Central memory CD4-positive, alpha-beta T cell (primary cell): ENCODE measurements at places on chromosomes 5 and 9.

DNA sequence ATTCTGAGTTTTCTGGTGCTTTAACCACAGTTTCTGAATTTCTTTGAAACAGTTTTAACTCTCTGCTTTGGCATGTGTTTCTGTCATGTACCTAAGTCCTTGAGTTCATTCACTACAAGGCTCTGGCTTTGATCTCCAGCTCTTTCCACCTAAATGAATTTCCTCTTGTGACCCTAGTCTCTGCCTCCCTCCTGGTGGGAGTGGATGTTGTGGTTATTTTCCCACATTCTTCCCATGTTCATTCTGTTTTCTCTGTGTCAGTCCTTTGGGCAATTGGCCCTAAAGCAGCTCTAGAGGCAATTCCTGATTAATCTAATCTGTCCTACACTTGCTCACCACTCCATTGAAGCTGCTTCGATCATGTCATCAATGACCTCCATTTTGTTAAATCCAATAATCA, 28.4 kb upstream of the DPYSL3 start:
- no peak for DNase-seq

GRCh38 chr5:84870369-84870768, 485.7 kb upstream of the EDIL3 start:
- DNase-seq: no peak

DNA sequence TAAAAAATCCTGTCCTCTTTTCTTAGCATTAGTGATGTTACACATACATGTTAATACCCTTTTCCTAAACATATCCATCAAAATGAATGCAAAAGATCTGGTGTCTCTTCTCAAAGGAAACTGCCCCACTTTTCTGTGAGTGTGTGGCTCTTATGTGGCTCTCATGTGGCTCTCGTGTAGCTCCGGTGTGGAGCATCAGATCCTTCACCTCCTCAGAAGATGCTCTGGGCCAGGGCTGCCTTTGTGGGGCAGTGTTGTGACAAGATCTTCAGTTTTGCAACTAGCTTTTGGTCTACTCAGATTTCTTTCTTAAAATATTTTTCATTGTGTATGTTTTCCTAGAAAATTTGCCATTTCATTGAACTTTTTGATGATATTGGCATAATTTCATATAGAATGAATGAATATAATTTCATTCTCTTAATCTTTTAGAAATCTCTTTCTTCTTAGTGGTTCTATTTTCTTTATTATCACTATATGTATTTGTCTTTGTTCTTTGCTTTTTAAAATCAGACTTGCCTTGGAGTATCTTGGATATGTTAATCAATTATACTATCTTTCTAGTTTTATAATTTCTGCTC, 19.4 kb downstream of the GARNL3 start:
- peak; percentile 2 for DNase-seq

- no peak for DNase-seq
Observed at GRCh38 chr5:135890296-135890695, 5.3 kb downstream of the IL9 start.

GRCh38 chr9:124213396-124213795, 44.4 kb upstream of the NEK6 start:
- no peak for DNase-seq

DNA sequence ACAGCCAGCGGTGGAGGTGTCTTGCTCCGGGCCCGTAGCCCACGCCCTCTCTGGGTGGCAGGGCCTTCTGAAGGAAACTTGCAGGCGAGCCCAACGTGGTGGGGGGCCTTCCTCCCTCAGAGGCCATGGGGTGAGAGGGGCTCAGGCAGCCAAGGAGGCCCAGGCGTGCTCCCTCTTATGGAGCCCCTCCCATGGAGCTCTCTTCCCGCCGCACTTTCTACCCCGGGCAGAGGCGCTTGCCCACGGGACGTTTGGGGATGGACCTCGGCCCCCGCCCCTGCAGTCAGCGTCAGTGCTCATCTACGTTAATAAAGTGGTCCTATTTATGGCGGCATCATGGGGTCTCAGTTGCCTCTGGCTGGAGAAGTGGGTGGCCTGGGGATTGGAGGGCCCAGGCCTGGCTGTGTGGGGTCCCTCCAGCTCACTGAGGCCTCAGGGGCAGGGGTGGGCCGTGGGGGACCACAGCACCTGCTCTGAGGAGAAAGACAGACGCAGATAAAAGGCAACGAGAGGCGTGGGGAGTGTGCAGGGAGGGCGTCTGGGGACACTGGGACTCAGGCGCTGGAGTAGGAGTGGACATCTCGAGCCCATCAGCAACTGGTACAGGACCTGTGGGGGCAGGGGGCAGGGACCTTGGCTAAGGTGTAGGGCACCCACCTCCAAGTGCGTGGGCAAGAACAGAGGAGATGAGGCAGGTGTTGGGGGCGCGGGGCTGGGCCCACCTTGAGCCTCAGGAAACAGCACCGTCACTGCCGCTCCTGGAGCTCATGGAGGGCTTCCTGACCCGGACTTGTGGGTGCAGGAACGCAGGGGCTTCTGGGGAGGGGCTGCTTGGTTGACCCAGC, 33.8 kb downstream of the FAM163B start:
- DNase-seq: no peak

- no peak for DNase-seq
Observed at GRCh38 chr9:95101326-95101725, 216.2 kb downstream of the FANCC start.
